ENCODE measurements at places on chromosomes 16 and 17.
A peak's percentile ranks its signal among the peaks of the same experiment; 100 is the strongest.

GRCh38 chr16:4182581-4183236 lies 59.2 kb downstream of the SRL start:
- no peak for DNase-seq

DNA sequence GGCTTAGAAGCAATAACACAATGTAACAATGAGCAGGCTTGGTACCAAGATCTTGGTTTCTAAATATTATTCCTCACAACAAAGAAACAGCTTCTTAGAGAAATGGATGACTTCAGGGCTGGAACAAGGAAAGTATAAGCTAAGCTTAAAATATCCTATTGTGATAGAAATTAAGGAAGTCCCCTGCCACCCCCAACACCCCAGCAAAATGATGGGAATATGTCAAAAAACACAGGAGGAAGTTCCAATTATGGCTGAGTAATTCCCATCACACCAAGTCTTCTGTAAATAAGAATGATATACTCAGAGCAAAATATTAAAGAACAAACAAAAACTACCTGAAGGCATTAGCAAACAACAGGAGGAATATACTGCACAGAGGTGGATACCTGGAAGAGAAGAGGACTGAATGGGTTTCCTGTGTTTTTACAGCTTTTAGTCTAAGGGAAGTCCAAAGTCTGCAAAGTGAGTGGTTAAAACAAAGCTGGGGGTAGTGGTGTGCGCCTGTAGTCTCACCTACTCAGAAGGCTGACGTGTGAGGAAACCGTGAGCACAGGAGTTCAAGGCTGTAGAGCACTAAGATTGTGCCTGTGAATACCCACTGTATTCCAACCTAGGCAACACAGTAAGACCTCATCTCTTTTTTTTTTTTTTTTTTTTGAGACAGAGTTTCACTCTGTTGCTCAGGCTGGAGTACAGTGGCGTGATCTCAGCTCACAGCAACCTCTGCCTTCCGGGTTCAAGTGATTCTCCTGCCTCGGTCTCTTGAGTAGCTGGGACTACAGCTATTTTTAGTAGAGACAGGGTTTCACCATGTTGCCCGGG lies 17.1 kb upstream of the ATP6V0A1 start:
- no peak for DNase-seq

GRCh38 chr16:30472328-30472942 lies at the start of gene ITGAL:
Gene ITGAL, plus strand, starts transcription at chr16:30472742. Its CDS starts 96 bp downstream, at chr16:30472838.
- no peak for DNase-seq

GRCh38 chr16:8931859-8932258 lies 31.8 kb downstream of the USP7 start:
- no peak for DNase-seq

DNA sequence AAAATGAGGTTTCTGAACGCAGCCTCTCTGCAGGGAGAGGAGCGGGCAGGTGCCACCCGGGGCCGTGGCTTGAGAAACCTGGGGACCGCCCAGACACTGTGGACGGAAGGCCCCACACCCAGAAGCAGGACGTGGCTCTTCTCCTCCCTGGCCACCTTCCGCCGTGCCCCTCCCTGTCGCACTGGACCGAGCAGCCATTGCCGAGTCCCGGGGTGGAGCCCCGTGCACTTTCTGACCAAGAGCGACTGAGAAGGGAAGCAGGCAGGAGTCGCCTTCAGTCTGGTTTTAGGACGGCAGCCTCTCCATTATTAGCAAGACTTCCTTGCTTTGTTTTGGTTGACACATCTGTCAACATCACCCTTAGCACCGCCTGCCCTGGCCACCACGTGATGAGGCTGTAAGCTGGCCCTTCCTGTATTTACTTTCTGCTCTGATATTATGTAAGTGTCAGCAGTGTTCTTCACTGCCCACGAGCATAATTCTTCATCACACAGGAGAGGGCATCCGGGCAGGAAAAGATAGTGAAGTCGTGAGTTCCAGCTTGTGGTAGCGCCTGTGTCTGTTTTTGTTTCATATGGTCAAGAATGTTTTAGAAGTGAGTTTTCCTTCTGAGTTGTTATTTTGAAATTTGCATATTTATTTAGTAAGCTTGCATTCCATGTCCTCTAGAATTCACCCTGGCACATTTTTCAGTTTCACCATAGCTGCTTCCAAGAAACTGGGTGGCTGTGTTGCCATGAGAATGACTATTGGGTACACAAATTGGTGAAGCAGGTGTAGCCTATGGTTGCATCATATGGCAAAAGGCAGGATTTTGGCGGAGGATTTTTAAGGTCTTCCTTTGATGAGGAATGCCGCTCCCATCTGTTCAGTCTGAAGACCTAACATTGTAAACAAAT lies 1.0 kb downstream of the HERPUD1 start:
- peak; percentile 56 for DNase-seq

DNA sequence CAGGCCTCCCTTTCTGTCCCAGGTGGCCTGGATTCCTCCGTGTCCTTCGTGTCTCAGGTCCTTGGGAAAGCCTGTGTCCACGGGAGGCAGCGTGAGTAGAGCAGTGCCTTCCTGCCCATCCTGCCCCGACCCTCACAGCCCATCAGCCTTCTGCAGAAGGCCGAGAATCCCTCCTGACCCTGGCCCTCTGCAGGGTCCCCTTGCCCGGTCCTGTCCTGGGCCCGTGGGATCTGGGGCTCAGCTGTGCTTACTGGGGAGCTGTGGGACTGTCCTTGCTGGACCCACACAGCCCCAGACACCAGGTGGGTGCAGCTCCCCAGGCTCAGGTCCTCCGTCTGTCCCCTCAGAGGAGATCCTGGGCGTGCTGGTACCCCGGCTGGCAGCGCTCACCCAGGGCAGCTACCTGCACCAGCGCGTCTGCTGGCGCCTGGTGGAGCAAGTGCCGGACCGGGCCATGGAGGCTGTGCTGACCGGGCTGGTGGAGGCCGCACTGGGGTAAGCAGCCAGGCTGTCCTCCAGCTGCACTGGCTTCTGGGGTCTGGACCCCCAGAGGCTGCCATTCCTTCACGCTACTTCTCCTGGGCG lies 3.9 kb downstream of the TELO2 start:
- no peak for DNase-seq

DNA sequence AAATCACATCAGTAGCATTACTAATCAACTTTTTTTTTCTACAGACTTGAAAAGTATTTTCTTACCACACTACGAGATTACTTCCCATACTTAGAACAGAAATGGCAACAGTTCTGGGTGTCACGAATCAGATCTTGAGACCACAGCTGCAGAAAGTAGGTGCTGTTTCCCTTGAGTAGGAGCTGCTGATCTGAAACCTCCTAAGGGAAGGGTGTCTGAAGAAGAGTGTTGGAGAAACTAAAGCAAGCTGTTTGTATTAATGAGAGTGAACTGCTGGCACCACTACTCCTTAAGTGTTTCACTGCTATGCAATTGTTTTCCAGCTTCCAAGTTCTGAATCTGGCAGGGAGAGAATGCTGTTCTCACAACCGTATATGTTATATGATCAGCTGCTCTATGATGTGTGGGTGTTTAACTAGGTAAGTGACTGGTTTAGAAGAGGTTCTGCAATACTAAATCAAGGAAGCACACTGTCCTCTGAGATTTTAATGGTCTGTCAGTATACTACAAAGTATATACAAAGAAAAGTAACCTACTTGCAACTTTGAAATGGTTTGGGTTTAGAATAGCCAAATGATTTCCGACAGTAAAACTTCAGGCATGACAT lies 3.3 kb downstream of the ZNF652 start:
- DNase-seq = no peak

DNA sequence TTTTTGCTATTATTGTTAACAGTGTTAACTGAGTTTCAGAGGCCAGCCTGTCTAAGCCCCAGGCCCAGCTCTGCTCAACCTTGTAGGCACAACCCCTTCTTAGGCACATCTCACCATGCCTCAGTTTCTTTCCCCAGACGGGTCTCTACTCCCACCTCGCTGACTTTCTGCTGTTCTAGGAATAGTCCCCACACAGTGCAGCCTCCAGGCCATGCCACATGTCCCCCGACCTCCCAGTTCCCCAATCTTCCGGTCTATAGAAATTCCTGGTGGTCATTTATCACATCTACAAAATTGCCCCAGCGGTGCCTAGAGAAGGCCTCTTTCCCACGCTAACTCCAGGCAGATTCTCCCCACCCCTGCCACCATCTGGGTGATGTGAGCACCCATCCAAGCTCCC lies 34.8 kb downstream of the ADGRG5 start:
- DNase-seq = no peak

DNA sequence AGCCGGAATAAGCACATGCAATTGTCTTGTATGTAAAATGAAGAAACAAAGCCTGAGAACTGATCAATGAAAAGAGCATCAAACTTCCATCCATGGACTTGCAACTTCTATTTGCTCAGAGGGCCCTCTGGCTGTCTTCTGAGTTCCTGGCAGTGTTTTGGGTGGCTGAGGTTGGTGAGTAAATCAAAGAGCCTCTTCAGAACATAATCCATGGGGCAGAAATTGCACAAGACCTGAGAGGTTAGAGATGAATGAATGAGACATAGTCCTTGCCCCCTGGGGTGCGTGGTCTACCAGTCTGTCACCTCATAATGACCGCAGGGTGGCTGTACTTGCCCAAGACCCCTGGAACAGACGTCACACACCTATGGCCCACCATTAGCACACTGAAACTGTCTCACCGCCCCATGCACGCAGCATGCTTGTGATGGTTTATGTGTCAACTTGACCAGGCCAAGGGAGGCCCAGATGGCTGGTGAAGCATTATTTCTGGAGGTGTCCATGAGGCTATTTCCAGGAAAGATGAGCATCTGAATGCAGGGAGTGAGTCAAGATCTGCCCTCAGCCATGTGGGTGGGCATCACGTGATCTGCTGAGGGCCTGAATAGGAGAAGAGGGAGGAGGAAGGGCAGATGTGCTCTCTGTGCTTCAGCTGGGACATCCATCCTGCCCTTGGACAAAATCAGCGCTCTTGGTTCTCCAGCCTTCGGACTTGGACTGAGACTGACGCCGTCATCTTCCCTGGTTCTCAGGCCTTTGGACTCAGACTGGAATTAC lies 8.3 kb downstream of the PIK3R6 start:
- DNase-seq = no peak

GRCh38 chr17:68357886-68358285 lies 66.6 kb downstream of the ARSG start:
- DNase-seq = no peak

- no peak for DNase-seq
Observed at GRCh38 chr17:37677021-37677420, 33.8 kb upstream of the DDX52 start.

- DNase-seq = no peak
Observed at GRCh38 chr16:68019167-68019680, 3.5 kb upstream of the DPEP2NB start.

DNA sequence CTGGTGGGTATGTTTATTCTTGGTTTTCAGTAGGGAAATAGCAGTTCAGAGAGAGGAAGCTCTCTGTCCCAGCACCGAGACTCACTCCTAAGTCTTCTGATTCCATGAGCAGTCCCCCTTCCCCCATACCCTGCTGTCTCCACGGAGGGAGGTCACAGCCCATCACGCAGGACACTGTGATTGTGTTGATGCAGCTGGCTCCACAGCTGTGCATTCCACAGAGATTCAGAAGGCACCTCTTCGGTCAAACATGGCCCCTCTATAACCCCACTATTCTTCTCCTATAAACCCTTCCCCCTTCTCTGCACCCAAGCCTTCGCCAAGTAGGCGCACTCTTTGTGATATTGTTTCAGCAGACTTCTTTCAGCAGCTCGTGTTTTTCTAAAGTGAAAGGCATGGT lies 104.3 kb upstream of the HLF start:
- DNase-seq = no peak

GRCh38 chr17:79749156-79749815 lies 18.5 kb downstream of the ENPP7 start:
- DNase-seq = no peak

DNA sequence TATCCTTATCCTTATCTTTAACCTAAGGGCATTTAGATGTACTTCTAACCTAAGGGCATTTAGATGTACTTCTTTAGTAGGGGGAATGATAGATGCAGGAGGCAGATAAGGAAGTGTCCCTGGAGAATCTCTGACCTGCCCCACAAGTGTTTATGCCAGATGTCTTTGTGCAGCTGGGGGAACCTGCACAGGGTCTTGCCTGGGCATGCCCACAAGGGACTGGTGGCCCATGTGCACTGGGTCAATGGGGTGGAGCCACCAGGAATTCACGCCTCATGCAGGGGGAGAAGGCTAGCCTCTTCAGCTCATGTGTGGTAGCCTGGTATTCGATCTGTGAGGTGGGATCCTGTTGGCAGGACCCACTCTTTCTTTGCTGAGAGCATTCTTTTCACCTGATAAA lies 38.0 kb downstream of the CA10 start:
- DNase-seq = no peak

GRCh38 chr17:49452201-49452600 lies 37.5 kb upstream of the PHB1 start:
- no peak for DNase-seq

GRCh38 chr16:73797115-73797514 lies 499.5 kb upstream of the PSMD7 start:
- no peak for DNase-seq

GRCh38 chr16:23207485-23207884 lies 24.9 kb downstream of the SCNN1G start:
- DNase-seq = no peak

DNA sequence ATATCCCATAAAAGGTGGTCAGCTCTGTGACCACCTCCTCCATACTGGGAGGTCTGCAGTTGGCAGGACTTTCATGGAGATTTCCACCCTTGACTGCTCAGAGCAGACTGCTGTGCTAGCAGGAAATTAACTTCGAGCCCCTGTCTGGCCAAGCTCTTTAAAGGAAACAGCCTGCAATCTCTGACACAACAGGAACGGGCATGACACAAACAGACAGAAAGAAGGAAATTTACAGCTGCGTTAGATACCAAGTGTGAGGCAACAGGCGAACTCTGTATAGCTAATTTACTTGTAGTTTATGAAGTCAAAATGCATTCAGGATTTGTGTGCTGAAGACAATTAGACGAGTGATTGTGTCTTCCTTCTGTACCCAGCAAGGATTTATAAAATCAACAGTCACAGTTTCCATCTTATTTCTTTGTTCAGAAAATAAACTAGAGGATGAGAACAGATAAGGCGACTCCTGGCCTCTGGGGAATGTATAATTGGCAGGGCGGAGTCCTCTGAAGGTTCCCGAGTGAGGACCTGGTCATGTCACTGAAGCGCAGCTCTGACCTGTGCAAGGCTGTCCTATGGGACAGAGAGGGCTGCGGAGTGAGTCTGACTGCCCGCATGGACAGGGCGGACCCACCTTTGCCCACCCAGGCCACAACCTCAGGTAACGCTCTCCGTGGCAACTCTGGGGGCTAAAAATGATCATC lies 16.1 kb downstream of the WIPI1 start:
- no peak for DNase-seq

- DNase-seq = no peak
Observed at GRCh38 chr17:74123350-74123749, 80.1 kb upstream of the RPL38 start.

GRCh38 chr16:14303182-14303618 lies 232.1 kb downstream of the MRTFB start:
- no peak for DNase-seq
